ENCODE measurements at places on chromosomes 7 and 10. TPM values are rescaled to one million over a fixed set of nuclear protein-coding genes. Genes with fewer than 3 reads are reported as not detected.

SPDYE9 gene
- total RNA-seq, result not detected

DNA sequence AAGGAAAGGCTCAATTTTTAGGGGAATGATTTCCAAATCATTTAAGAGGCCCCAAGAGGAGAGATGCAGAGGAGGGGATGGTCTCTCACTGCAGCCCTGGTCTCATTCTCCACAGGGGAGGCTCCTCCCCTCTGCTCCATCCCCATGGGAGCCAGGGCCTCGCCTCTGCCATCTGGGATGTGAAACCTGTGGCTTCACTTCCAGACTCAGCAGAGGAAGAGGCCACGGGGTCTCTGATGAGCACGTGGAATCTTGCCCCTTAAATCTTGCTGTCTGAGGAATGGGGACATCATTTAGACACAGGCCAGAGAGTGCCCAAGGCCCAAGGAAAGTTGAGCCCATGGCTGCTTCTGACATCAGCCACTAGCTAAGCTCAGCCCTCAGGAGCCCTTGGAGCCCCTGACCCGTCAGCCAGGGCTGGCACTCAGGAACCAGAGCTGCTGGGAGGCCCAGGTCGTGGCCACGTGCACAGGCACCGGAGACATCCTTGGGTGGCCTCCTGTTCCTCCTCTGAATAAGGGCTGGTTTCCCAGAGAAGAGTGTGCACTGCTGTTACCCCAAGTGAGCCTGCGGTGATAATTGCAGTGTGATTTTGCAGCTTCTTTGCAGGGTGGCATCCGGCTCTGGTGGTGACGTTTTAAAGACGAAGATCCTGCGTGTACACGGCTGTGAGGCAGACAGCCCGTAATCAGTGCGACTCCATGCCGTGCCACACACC is 50.5 kb downstream of the VIPR2 start:
- peak; percentile 40 for DNase-seq

GRCh38 chr7:50475340-50475739 is 25.2 kb upstream of the FIGNL1 start:
- no peak for DNase-seq

DNA sequence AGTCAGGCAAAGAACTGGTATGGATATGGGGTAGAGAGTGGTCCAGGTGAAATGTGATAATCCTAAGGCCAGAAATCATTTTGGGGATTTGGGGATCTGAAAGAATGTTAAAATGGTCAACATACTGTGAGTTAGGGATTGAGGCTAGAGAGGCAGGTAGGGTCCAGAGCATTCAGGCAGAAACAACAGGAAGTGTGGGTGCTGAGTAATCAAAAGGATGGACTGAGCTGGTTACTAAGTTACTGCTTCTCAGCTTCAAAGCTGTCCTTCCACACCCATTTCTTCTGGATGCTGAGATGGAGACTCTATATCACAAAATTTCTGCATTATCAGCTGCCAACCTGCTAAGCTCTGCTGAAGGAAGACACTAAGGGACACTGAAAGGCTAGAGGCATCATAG is 30.6 kb upstream of the PRKCQ start:
- DNase-seq, result no peak

GRCh38 chr7:50178166-50178565 is 85.1 kb upstream of the ZPBP start:
- no peak for DNase-seq

GRCh38 chr10:35822316-35822715 is 180.2 kb upstream of the FZD8 start:
- peak; percentile 85 for DNase-seq

GRCh38 chr7:87517891-87518290 is 42.4 kb upstream of the ABCB4 start:
- DNase-seq, result no peak

ACSM6 gene
- total RNA-seq, result not detected
